ENCODE measurements at places on chromosomes 16 and 17.

DNA sequence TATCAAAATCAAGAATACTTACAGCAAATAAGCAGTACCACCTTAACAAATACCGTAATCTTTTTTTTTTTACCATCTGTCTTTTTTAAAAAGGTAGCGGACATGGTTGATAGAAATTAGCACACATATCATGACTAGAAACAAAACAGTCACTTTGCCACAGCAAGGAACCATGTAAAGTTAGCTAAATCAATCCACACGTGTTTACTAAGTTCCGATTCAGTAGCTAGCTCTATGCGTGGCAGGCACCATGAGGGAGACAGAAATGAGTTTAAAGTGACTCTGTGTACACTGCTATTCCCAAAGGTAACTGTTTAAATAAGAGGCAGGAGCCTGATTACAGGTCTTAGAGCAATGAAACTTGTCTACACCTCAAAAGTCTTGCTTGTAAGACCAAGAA lies 108.6 kb downstream of the XYLT1 start:
- DNase-seq: no peak

DNA sequence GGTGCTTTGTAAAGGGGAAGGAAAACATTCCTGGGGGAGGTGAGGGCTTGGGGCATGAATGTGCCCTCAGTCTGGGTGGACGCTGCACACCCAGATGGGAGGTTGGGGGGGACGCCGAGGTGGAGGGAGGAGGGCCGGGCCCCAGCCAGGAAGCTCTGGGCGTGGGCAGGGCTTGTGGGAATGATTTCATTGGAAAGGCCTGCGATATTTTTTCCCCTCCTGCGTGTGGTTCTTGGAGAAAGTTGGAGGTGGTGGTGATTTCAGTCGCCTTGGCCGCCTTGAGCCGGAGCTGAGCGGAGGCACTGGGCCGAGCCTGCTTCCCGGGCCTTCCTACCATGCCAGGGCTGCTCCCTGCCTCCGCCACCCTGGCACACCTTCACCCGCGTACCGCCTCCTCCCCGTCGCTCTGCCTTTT lies 26.4 kb upstream of the CLEC18A start:
- DNase-seq: no peak

GRCh38 chr16:8199390-8199789 lies 390.9 kb downstream of the TMEM114 start:
- DNase-seq: no peak

GRCh38 chr16:89705006-89705405 lies 3.5 kb upstream of the SPATA2L start:
- DNase-seq: no peak

- DNase-seq: no peak
Observed at GRCh38 chr16:74268372-74268782, 28.2 kb upstream of the PSMD7 start.
